ENCODE measurements at places on chromosomes 11 and 22. TPM values are rescaled to one million over a fixed set of nuclear protein-coding genes. Genes with fewer than 3 reads are reported as not detected.

Gene APOA1
- 2.9 TPM for total RNA-seq

Gene TH
- 0.58 TPM for total RNA-seq

Gene TCN1
- not detected for total RNA-seq

Gene ART5
- 3.2 TPM for total RNA-seq

Gene KIRREL3
- total RNA-seq: 0.27 TPM

Gene MUC2
- total RNA-seq: not detected

Gene ARHGAP42
- 26.6 TPM for total RNA-seq

Gene TSPAN32
- total RNA-seq: 2.7 TPM

Gene SHANK3
- total RNA-seq: 4.3 TPM

Gene MIOX
- not detected for total RNA-seq

Gene APOL5
- total RNA-seq: 1.1 TPM

Gene PARVA
- total RNA-seq: 29.9 TPM

Gene OR51E2
- total RNA-seq: 0.53 TPM

Gene SEPTIN3
- total RNA-seq: 0.89 TPM

Gene CCDC116
- 0.27 TPM for total RNA-seq

Gene TSPAN18
- 15.2 TPM for total RNA-seq

Gene KRTAP5-7
- total RNA-seq: not detected

Gene MPEG1
- total RNA-seq: 13.4 TPM

Gene INS
- not detected for total RNA-seq

Gene OR8D1
- not detected for total RNA-seq

Gene LDHAL6A
- not detected for total RNA-seq

Gene MRGPRX3
- not detected for total RNA-seq

Gene MISFA
- 4.3 TPM for total RNA-seq

Gene TBC1D10A
- 7.4 TPM for total RNA-seq

Gene ASPHD2
- total RNA-seq: 1.2 TPM

Gene MMP8
- 0.13 TPM for total RNA-seq

Gene C11orf91
- total RNA-seq: not detected

Gene PNPLA3
- total RNA-seq: 0.18 TPM

Gene KIF18A
- 5.3 TPM for total RNA-seq

Gene IRAG1
- 4.1 TPM for total RNA-seq

Gene TKFC
- total RNA-seq: 13.3 TPM

Gene OR2AG2
- 0.04 TPM for total RNA-seq

Gene ARHGAP8
- total RNA-seq: 1.1 TPM

Gene IL10RA
- total RNA-seq: 4.8 TPM

Gene KRTAP5-2
- total RNA-seq: not detected

Gene CCS
- 32.1 TPM for total RNA-seq

Gene ANKK1
- total RNA-seq: 0.09 TPM

Gene TUG1
- total RNA-seq: 69.2 TPM

Gene MYBPC3
- total RNA-seq: 0.13 TPM

Gene NNMT
- total RNA-seq: 61.5 TPM

Gene BATF2
- total RNA-seq: 0.62 TPM

Gene PNPLA5
- total RNA-seq: not detected

Gene IGSF22
- 4.2 TPM for total RNA-seq

Gene SYT8
- total RNA-seq: 0.27 TPM
